ENCODE measurements at places on chromosomes 4 and X.

DNA sequence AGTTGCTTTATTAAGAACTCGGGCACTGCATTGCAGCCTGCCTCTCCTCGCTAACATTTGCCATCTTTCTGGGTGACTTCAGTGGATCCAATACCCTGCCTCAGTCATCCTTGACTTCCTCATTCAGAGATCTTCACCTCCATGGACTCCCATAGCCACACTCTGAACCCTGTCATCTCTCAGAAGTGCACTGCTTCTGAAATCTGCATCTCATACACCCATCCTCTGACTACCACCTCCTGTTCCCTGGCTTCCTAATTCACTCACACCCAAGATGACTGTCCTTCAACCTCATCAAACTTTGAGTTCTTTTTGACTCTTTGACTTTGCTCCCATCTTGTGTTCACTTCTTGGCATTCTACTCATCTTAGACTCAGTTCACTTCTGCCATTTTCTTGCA lies 25.3 kb upstream of the CYBB start:
- DNase-seq, result peak; percentile 18

DNA sequence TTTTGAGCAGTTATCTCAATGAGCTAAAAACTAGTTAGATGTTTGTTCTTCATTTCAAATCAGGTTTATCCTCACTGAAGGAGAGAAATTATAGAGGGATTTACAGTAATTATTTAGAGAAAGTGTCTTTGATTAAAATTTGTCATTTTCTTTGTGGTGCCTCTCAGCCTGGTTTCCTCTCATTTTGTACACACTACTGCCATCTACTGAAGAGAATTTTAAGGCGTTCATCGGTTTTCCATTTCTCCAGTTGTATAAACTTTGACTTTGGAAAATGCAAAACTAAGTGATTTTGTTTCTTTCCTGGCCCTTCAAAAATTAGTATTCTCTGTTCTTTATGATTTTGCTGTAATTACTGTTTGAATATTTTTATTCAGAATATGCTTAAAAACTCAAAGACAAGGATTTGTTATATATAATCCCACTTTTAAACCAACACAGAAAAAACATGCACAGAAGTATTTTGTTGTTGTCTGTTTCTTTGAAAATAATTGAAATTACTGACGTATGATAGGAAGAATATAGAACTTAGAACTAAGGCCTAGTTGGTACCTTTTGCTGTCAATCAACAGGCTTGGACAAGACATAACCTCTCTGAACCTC lies 34.4 kb upstream of the ANXA3 start:
- DNase-seq, result no peak

DNA sequence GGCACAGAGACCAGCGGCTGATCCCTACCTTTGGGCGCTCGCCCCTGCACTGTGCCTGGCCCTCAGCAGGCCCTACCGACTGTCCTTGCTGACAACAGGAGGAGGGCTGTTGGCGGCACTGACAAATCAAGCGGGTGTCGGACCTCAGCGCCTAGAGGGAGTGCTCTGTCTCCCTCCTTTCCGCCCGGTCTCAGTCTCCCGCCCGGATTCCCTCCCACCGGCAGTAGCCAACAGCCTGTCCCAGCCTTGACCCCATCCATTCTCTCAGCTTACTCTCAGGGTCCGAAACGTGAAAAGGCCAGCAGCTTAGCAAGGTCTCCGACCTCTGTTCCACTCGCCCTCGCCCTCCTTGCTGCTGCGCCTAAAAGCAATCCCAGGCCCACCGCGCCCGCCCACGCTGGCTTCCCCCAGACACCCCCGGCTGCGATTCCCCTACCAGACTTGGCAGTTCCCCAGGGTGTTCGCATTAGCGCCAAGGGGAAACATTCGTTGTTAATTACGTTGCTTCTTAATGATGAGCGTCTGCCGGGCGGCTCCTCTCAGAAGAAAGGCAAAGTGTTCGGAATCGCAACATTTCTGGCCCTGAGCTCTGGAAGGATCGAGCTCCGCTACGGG lies 96.2 kb downstream of the SOWAHB start:
- DNase-seq, result no peak

- DNase-seq, result no peak
These were observed 131.4 kb upstream of the NAP1L5 start for GRCh38 chr4:88828842-88829571.

DNA sequence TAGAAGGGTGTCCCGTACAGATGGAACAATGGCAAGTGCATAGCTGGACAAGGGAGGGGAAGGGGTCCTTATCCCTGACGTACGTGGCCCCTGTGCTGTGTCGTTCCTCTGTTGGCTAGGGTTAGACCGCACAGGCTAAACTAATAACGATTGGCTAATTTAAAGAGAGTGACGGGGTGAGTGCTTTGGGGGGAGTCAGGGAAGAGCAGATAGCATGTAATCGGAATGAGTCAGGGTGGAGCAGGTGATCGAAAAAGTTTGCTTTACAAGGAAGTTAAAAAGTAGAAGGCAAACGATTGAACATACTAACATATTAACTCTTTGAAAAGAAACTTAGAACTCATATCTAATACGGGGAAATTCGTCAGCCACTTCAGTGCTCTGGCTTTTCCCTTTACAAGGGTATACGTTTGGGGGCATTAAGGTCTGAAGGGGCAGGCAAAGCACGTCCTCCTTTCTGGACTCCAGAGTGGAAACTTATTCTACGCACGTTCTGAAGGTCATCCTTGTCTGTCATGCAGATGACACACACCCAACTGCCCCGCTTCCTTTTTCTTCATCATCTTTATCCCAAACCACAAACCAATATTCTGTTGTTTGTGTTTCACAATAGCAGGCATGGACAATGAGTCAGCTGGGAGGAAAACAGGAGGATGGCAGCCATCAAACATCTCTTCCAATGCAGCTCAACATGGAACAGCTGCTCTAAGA lies 10.2 kb upstream of the CRLF2 start:
- no peak for DNase-seq

- DNase-seq, result peak; percentile 9
These were observed 886 bp upstream of the WWC2 start for GRCh38 chr4:183098019-183098722.

DNA sequence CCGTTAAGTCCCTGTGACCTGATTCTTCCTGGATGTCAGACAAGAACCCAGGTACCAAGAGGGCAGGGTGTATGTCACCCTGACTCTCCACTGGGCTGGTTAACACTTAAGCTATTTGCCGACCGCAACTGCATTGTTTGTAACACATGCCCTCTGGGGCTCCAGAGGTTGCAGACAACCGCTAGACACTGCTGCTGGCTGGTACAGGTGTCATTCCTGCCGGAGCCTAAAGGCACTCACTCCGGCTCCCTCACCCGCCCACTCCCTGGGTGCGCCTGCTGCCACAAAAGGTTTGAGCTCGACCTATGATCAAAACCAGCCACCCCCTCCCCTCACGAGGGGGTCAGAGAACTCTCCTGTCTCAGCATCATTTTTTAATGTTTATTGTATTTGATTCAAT lies 208.2 kb downstream of the FAT4 start:
- DNase-seq, result no peak

- peak; percentile 28 for DNase-seq
These were observed 340.9 kb upstream of the CTSO start for GRCh38 chr4:156294577-156294976.

- no peak for DNase-seq
These were observed 21.2 kb upstream of the SYNPO2 start for GRCh38 chr4:118867311-118868067.

GRCh38 chr4:71978210-71978835 lies 53.5 kb upstream of the NPFFR2 start:
- DNase-seq, result no peak

DNA sequence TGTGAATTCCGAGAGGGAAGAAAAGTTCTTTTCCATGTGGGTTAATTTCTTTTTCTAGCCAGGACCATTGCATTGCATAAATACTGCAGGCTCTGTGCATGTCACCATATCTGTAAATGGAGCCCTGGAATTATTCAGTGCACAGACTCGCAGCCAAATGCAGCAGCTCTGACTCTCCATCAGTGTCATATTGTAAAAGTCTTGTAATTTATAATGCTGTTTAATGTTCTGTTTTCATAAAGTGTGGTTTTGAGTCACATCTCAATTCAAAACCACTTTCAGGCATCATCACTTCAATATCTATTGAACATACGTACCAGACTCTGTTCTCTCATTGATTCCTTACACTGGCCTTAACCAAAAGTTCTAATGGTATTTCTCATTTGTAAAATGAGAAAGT lies 193.9 kb upstream of the RPL34 start:
- no peak for DNase-seq

DNA sequence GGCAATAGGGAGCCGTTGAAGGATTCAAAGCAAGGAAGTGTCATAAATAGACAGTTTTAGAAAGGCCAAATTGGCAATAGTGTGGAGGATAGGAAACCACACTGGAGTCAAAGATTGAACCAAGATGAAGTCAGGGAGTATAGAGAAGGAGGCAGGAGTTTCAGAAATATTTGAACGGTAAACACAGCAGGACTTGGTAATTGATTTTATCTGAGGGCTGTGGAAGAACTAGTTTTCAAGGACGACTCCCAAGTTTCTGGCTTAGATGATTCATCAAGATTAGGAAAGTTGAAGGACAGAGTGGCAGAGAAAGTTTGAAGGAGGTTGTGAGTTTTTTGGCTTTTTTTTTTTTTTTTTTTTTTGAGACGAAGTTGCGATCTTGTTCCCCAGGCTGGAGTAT lies 11.5 kb upstream of the TMEM31 start:
- no peak for DNase-seq

- DNase-seq, result peak; percentile 69
These were observed 49.2 kb downstream of the ENPP6 start for GRCh38 chr4:184168406-184169019.

GRCh38 chrX:111560801-111561200 lies 49.4 kb downstream of the SERTM2 start:
- no peak for DNase-seq

- DNase-seq, result no peak
These were observed 7.5 kb upstream of the FAM184B start for GRCh38 chr4:17788956-17789355.

DNA sequence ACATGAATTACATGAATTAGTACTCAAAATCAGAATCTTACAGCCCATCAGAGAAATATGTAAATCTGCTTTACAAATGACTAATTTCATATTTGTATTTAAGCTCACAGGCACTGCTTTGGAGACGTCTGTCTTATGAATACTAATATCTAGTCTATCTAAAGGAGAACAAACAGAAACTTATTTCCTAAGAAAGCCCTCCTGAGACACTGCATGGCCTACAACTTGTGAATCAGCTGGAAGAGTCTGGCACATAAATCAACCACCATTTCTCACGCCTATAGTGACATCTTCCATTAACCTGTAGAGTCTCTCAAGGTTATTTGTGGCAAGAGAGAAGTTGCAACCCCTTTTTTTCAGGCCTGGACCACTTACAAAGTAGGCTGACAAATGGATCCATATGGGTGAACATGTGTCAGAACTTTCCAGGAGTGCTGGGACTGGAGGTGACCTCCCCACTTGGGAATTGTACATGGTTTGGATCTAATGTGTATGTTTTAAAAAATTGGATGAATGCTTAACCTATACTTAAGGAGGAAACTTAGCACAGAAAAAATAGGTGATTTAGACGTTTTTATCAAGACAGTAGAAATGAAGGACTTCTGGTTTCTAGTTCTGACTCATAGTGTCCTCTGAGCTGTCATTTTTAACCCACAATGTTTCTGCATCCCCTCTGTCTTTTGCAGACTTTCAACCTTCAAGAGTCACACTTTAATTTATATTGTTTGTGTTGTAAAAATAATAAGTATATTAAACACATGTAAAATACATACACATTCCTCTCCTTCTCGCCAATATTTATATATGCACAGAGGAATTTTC lies 83.2 kb upstream of the ARHGAP24 start:
- peak; percentile 48 for DNase-seq

DNA sequence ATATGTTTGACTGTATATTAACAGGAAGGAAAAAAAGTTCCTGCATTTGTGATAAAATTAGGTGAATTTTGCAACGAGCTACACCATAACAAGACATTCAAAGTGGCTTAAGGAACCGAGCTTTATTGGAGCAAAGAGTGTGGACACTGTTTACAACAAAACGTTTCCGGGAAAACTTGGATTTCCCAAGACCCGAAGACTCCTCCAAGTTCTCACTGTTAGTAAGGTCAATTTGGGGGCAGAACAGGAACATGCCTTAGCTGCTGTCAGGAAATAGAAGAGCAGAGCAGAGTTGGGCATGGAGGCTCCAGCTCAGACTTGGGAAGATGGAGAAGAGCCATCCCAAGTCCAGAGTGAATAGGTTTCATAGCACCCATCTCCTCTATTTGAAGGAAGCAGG lies 16.5 kb downstream of the ADH6 start:
- DNase-seq, result no peak

- no peak for DNase-seq
These were observed 31.2 kb downstream of the SPANXN3 start for GRCh38 chrX:143486105-143486504.

- no peak for DNase-seq
These were observed 495.2 kb downstream of the PDGFC start for GRCh38 chr4:156476359-156476758.

DNA sequence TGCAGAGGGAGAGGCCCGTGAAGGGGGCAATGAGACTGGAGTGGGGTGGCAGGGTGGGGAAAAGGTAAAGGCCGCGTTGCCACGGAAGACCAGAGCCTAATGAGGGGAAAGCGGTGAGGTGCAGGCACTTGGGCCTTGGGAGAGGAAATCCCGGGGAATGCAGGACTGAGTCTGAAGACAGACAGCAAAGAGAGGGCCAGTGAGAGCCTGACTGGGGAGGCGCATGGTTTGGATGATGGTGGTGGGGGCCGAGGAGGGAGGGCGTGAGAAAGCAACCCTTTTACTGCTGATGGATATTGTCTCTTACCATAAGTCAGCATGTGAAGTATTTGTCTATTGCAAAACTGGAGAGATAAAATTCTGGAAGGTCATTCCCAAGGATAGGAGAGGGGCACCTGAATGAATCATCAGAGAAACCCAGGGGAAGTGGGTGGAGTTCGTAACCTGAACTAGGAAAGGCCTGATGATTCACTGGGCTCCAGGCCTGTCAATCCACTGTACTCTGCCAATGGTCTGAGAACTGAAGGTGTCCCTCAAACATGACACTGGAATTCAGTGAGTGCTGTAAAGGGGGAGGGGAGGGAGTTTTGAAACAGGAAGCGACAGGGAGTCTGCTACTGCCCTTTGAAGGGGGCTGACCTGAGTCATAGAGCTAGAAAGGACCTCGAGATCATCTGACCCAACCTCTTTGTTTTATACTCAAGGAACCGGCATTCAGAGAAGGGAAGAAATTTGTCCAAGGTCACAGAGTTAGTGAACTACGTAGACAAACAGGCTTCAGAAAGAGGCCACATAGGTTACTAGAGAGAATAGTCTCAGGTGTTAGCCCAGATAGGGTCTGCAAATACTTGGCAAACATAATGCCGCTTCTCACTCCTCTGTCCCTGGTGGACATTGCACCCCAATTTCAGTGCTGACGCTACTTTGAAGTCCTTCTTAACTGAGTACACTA lies 52.2 kb downstream of the NALF2 start:
- DNase-seq, result peak; percentile 0

GRCh38 chrX:68018248-68019203 lies 414.8 kb downstream of the OPHN1 start:
- no peak for DNase-seq

GRCh38 chr4:107312366-107312765 lies 276.3 kb upstream of the DKK2 start:
- no peak for DNase-seq

- peak; percentile 80 for DNase-seq
These were observed 3.7 kb upstream of the GPR82 start for GRCh38 chrX:41720125-41720779.
